ENCODE measurements at places on chromosomes 7 and 10.
A peak's percentile ranks its signal among the peaks of the same experiment; 100 is the strongest.

- no peak for DNase-seq
Observed at GRCh38 chr7:29825775-29826529, 19.6 kb downstream of the WIPF3 start.

- DNase-seq = no peak
Observed at GRCh38 chr7:117774943-117775342, 98.3 kb downstream of the CTTNBP2 start.

DNA sequence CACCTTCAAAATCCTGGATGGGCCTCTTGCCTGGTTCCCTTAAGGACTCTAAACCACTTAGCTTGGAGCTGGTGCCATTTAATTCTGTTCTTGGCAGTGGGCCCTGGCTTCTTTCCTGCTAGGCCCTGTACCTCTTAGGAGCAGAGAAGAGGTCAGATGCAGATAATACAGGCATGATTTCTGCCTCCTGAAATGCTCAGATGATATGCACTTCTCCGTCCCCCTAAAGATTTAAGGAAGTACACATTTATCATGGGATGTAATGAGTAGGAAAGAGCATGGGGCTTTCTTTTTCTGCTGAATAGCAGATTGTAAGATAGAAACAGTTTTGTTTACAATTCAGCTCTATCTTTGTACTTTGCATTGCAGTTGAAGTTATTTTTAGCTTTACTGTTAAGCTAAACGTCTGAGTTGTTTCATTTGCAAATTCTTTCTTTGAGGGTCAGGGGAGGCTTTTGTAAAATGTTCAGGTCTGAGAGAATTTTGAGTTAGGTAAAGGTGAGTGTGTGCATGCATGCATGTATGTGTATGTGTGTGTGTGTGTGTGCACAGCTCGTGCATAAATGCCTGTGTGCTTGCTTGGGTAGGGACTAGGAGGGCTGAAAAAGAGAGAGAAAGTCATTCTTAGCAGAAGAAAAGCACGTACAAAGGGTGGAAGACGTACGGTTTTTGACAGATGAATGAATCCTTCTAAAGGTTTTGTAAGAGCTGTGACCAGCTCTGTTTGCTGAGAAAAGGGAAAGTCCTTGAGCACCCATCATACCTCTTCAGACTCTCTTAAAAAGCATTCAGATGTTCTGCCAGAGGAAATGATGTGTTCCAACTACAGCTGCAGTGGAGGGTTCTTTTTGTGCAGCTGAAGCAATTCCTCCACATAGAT lies 364.2 kb downstream of the AUTS2 start:
- no peak for DNase-seq

GRCh38 chr10:75851580-75852345 lies 420.3 kb downstream of the LRMDA start:
- DNase-seq = no peak

- DNase-seq = no peak
Observed at GRCh38 chr10:71660313-71660712, 59.3 kb downstream of the C10orf105 start.

DNA sequence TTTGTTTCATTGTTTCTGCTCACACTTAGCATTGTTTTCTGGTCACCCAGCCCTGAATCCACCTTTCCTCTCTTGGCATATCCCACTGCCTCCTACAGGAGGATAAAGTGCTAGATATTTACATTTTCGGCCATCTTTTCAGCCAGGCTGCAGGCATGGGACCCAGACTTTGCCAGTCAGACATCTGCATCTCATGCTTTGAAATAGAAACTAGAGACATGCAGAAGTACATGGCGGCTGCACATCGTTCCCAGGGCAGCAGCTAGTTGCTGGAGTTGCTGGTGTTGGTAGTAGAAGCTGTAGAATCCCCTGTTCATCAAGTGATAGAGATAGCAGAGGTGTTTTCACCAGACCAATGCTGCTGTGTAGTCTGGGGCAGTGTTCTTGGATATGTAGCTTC lies 18.7 kb downstream of the STAMBPL1 start:
- DNase-seq = no peak

- no peak for DNase-seq
Observed at GRCh38 chr10:124646483-124647352, 97.5 kb downstream of the FAM53B start.

DNA sequence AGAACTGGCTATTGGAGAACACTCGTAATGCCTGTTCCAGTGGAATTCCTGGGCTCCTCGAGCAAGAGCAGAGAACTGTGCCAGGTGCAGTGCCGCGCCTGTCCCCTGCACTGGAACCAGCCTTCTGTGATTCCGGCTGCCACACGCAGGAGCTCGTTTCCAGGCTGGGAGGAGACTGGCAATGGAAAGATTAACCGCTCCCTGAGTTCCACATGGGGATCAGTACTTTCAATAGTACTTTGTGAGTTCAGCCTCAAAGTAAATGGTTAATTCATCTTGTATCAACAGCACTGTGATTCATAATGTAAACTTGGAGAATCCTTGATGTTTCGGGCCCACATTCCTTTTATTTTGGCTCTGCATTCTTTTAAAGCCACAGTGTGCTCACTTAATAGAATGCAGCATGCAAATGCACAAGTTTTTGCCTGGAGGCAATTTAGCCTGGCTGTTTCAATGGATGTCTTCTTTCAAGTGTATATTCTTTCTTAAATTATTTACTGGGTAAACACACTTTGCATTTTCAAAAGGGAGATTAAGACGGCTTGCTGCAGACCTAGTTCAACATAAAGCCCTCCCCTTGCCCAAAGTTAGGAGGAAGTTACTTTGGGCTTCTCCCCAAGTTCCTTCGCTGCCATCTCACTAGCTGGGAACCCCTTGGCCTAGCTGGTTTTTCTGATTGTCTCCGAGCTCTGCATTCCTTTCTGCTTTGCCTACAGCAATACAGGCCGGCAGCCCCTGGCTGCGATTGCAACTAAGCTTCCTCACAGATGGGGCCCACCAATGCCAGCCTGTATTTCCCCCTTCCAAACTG lies 138.1 kb upstream of the TCF7L2 start:
- no peak for DNase-seq

GRCh38 chr7:96388166-96388565 lies 66.3 kb upstream of the SLC25A13 start:
- peak; percentile 38 for DNase-seq

DNA sequence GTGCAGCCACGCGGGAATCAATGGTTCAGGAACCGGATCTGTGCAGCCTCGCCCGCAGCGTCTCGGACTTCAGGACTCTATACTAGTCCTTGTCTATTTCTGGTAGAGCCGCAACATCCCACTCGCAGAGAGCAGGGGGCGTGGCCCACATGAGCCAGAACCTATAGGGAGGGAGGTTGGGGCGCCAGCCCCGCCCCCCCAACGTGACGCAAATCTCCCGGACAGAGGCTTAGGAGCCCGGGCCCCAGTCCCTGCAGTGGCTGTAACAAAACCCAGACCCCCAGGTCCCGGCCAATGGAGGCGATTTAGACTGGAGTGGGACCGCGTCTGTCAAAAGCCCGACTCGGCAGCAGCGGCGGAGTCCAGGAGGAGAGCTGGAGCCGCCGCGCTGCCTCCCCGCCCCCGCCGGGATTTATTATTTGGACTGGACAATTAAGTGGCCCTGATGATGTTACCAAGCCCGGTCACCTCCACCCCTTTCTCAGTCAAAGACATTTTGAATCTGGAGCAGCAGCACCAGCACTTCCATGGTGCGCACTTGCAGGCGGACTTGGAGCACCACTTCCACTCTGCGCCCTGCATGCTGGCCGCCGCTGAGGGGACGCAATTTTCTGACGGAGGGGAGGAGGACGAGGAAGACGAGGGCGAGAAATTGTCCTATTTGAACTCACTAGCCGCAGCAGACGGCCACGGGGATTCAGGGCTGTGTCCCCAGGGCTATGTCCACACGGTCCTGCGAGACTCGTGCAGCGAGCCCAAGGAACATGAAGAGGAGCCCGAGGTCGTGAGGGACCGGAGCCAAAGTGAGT lies at the start of gene NKX2-3:
TSS of gene NKX2-3 (plus strand) at position 256 of the 809 bp plus-strand sequence. CDS start at position 446, 190 bp downstream.
- DNase-seq = no peak

- DNase-seq = no peak
Observed at GRCh38 chr10:45518741-45519140, 144.7 kb downstream of the ALOX5 start.

DNA sequence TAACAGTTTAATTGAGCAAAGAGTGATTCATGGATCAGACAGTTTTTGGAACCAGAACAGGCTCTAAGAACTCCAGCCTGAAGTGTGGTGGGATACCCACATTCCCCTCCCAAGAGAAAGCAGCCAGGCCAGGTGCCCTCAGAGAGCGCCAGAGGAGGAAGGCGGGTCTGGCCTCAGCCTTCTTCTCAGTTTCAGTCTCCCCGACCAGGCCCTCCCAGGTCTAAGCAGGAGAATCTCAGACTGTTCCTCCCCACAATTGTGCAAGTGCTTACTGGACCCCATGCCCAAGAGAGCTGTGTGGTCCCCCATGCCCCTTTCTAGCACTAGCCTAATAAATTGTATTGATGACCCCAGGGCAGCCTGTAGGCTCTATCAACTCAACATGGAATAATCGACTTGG lies 25.6 kb downstream of the PPIF start:
- DNase-seq = no peak

DNA sequence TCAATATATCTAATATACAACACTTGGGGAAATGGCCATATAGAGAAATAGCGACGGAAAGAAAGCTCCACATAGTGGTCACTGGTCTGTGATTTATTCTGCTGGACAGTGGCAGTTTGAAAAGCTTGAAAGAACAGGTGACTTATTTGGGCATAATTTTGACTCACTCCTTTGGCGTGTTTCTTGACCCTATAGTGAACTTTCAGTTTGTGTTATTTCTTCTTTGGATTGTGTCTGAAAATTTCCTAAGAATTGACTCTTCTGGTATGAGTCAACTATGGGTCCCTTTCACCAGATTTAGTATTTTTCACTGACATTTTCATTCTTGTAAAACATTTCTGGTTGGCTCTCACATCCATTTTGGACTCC lies 25.8 kb upstream of the IMMP2L start:
- no peak for DNase-seq

GRCh38 chr7:100007887-100008286 lies 7.5 kb upstream of the ZKSCAN1 start:
- no peak for DNase-seq

GRCh38 chr7:142391191-142391992 lies 133.5 kb upstream of the PRSS58 start:
- DNase-seq = no peak

DNA sequence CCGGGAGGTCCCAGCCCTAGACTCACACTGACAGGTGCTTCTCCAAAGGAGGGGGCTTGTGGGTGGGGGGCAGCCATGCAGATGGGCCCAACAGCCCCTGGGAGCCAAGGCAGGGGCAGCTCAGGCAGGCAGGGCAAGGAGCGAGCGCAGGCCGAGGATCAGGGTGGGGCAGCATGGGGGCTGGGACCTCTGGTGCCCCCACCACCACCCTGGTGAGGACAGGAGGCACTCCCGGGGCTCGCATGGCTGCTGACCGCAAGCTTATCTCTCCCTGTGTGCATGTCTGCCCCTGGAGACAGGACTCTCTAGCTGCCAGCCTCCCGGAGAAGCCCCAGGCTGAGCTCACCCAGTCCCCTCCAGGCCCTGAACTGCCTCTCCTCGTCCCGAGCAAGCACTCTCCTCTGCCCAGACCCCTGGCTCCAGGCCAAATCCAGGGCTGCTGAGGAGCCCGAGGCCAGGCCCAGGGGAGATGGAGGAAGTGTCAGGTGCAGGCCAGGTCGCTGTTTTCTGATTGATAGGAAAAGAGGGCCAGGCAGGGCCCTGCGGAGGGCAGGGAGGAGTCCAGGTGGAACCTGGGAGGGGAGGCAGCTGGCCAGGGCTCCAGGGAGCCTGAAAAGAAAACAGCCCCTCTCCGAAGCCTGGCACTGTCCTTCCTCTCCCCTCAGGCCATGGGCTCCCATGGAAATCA lies 39.0 kb downstream of the PDGFA start:
- no peak for DNase-seq

DNA sequence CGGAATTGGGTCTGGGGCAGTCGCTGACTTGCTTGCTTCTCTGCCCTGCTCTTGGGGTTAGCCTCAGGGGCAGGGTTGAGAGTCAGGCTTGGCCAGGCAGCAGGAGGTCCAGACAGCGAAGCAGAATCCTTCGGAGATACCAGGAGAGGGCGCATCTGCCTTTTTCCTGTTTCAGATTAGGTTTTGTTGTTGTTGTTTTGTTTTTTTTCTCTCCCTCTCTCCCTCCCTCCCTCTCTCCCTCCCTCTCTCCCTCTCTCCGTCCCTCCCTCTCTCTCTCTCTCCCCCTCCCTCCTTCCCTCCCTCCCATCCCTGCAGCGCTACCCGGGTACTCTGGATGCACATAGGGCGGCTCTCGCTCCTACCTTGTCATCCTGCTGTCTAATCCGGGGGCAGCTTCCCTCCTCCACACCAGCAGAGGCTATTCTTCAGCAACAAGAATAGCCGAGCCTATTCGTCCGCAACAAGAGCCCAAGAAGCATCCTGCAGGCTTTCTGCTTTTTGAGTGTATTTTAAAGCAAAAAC lies 758 bp upstream of the OPTN start:
- DNase-seq = peak; percentile 28

- DNase-seq = no peak
Observed at GRCh38 chr10:113331961-113332360, 220.9 kb upstream of the HABP2 start.

- no peak for DNase-seq
Observed at GRCh38 chr7:130386876-130387275, 6.6 kb downstream of the CPA1 start.

GRCh38 chr7:122155566-122155965 lies 11.5 kb upstream of the AASS start:
- DNase-seq = no peak

GRCh38 chr10:114714281-114714741 lies 56.2 kb upstream of the ABLIM1 start:
- DNase-seq = no peak

DNA sequence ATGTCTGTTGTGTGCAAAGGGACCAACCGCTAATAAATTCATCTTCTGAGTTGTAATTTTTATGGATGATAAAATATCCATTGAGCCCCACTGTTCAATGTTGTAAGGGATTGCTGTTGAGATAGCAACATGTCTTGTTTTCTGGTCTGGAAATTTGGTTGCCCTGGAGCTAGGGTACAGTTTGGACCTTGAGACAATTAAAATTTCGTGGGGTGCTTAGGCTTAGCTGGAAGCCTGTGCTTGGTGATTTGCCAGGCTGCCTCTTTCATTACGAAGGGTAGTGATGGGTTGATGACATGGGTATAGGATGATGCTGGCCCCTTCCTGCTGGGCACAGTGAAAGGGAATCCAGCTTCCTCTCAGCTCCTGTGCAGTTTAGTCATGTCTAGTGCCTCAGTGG lies 43.6 kb downstream of the PLCE1 start:
- DNase-seq = no peak

DNA sequence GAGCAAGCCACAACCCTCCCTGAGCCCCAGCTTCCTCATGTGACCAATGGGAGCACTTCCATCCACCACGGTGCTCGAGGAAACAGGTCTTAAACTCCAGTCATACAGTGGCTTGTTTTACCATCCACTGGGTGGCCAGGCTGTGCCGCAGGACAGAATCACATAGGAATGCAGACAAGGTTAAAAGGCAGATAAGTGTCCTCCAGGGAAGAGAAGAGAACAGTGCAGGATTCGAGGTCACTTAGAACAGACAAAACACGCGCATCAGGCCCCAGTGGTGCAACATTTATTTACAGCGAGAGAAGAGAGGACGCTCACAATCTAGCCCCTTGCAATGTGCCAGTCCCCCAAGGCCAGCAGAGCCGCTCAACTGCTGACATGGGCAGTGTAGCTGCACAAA lies 92.8 kb downstream of the TMEM130 start:
- DNase-seq = no peak

All from NCI-H2171 (cell line).